Stimulated activated CD4-positive, alpha-beta T cell treated with anti-CD3 and anti-CD28 coated beads, Interleukin-12 subunit alpha, Interleukin-12 subunit beta, amount 100 ng/mL, for 24 hours (primary cell): ENCODE measurements at places on chromosomes 13 and 19.

DNA sequence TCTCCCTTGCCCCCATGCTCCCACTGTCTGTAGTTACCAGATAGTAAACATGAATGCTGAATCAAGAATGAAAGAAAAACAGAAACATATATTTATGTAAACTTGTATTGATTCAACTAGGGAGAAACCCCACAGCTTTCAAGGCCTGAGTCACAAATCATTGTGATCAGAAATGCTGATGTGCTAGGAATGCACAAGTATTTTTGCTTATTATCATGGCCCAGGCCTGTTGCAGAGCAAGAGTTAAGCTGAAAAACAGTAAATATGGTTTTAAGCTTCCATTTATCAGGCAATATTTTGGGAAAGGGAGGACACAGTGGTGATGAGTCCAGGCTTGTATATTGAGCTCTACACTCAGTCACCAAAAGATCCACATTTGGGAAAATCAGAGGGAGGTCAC is 669.6 kb downstream of the DIAPH3 start:
- no peak for DNase-seq

DNA sequence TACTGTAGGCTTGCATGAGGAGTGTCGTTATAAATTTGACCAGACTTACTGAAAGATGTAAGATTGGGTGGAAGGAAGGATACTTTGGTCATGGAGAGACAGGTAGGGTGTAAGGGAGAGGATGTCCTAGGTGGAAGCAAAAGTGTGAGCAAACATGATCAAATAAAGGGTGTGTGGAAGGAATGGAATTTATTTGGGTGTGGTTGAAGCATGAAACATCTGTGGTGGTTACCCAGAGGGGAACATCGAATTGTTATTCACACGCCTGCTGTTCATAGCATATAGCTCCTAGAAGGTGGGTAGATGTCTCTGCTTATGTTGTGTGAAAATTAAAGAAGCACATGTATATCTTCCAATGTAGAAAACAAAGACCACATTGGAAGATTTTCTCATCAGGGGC is 157.7 kb downstream of the ATP8A2 start:
- DNase-seq, result no peak

GRCh38 chr13:37129866-37130265 is 24.4 kb upstream of the CSNK1A1L start:
- DNase-seq, result no peak

GRCh38 chr13:28499609-28500008 is 4.7 kb upstream of the FLT1 start:
- no peak for DNase-seq

- no peak for DNase-seq
Measured at GRCh38 chr19:305240-306150, 14.3 kb upstream of the PLPP2 start.

DNA sequence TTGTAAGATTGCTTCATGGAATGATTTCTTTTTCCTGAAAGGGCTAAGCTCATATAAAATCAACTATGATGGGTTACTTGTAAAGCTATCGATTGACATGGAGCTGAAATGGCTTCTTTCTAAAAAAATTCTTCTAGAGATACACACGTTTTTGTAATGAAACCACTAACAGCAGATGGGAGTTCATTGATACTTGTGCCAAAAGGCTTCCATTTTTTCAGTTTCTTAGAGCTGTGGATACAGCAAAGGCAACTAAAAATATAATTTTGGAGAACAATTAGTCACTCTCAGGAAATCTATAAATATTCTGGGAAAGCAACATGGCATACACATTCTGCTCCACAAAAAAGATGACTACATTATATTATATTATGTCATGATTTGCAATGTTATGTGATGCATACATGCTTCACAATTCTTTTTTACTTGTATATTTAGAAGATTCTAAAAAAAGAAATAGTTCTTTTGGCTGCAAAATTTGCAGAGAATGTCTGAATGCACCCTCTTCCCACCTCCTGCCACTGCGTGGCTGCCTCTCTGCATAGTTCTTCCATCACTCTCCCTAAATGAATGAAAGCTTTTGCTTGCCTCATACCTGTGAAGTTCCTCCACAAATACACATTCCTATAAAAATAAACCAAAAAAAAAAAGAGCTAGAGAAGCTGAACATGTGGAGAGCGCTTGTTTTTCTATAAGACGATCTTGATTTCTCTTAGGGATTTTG is 802.5 kb downstream of the EFNB2 start:
- no peak for DNase-seq

DNA sequence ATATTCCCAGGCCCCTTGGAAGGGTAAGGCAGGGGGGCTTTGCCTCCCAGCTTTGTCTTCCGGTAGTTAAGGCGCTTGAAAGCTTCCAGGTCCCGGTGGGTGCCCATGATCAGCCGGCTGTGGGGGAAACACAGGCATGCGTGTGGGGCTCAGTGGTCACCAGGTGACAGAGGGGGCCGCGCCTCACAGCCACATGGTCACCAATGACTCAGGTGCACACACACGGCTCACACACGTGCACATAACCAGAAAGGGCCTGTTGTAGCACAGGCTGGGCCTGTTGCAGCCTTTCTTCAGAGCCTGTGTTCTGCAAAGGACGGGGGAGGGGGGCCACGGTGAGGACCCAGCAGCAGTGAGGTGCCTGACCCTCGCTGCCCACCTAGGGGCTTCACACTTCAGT is 5.9 kb downstream of the NANOS3 start:
- DNase-seq, result no peak

- DNase-seq, result no peak
Measured at GRCh38 chr19:1935484-1936208, 5.3 kb upstream of the CSNK1G2 start.

DNA sequence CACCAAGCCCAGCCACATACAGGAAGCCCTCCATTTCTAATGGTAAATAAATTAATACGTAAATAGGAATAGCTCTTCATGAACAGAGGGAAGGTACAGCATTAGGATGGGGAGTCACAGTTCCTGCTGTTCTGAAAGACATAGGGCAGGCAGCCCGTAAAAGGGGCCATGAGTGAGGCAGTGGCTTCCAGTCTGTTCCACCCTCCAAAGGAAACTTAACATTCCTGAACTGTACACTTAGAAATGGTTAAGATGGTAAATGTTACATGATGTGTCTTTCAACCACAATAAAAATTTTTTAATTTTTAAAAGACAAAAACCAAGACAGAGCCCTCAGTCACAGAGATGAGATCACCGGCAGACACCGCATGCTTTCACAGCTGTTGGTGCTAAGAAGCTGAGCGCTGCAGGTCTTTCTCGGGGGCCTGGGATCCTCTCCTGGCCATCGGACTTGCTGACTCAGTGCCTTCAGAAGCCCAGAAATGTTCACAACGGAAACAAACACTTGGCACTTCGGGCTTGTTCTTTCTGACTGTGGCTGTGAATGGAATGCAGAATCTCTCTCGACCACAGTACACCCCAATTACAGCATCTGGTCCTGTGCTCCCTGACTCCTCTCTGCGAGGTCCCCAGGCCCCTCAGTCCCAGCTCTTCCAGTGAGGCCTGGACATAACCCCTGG is 36.4 kb downstream of the EPS15L1 start:
- no peak for DNase-seq

DNA sequence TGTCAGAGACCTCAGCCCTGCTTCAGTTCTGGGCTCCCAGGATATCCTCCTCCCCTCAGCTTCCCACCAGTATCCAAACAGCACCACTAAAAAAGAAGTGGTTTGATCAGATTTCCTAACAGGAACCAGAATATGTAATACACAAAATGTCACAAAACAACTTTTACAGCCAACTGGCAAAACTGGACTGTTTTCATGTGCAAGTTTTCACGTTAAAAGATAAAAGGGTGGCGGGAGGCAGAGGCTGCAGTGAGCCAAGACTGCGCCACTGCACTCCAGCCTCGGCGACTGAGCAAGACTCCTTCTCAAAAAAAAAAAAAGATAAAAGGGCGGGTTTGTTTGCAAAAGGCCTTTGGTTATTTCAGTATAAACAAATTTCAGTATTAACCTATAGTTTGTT is 13.1 kb downstream of the PCID2 start:
- DNase-seq, result no peak

- no peak for DNase-seq
Measured at GRCh38 chr13:29359181-29359580, 236.3 kb downstream of the SLC7A1 start.

DNA sequence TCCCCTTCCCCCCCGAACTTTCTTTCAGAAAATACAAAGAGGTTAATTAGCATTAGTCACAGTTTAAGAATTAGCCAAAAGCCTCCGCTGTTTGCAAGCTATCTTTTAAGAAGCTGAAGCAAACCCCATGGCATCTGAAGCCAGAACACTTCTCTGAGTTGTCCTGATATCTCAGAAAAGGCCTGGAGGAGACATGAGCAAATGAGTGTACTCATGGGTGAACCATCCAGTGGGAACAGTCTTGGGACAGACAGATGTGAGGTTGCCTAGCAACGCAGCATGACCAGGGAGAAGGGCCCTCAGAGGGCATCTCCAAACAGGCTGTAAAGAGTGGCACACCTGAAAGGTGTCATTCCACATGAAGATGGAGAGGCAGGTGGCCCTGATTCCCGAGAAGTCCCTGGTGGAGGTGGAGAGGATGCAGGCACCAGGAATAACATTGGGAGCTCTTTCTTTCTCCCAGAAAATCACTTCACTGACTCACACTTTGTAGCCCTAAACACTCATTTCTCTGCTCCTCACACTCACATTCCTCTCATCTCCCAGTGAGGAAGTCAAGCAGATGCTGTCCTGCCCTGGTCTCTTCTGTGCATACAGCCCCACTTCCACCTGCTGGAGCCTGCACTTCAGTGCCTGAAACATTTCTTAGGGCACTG is 87.0 kb upstream of the TSHZ3 start:
- DNase-seq, result no peak

- DNase-seq, result no peak
Measured at GRCh38 chr19:35195830-35196229, 32.7 kb downstream of the FAM187B start.

GRCh38 chr13:41394166-41394565 is 63.2 kb upstream of the RGCC start:
- DNase-seq, result no peak

GRCh38 chr19:29074579-29074978 is 138.4 kb downstream of the UQCRFS1 start:
- no peak for DNase-seq

DNA sequence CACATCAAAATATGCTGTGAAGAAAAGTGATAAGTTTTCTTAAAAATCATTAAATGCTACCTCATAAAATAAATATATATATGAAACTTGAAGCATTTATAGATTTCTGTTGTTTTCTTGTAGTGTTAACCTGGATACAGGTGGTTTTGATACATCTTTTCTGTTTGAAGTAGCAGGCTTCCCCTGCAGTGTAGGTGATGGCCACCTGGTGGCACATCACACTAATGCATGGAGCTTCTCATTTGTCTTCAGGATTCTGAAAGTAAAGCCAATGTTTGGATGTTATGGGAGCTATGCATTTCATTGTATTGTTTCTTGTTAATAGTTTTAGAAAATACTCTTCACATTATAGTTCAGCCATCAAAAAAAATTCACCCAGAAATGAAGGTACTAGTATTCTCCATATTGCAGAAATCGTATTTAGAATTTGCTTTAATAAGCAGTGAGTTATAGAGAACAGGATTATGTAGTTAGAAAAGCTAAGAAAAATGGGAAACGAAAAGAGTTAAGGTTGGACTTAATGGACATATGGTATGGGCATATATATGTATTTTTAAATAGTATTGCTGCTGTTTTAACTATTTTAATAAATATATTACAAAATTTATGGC is 18.7 kb downstream of the GPR180 start:
- no peak for DNase-seq

- DNase-seq, result no peak
Measured at GRCh38 chr19:50799547-50799851, 9.3 kb downstream of the ACP4 start.

DNA sequence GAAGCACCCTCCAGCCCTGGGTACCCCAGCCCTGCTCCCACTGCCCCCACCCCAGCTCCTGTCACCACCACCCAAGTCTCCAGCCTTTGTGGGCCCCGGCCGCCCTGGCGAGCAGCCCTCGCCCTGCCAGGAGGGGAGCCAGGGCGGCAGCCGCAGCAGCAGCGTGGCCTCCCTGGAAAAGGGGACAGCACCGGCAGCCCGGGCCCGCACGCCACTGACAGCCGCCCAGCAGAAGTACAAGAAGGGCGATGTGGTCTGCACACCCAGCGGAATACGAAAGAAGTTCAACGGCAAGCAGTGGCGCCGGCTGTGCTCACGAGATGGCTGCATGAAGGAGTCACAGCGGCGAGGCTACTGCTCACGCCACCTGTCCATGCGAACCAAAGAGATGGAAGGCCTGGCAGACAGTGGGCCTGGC is 3.9 kb downstream of the CIC start:
- DNase-seq, result no peak

- no peak for DNase-seq
Measured at GRCh38 chr13:91946498-91947070, 548.2 kb downstream of the GPC5 start.

- no peak for DNase-seq
Measured at GRCh38 chr19:51542699-51543098, 11.2 kb upstream of the SIGLEC6 start.

DNA sequence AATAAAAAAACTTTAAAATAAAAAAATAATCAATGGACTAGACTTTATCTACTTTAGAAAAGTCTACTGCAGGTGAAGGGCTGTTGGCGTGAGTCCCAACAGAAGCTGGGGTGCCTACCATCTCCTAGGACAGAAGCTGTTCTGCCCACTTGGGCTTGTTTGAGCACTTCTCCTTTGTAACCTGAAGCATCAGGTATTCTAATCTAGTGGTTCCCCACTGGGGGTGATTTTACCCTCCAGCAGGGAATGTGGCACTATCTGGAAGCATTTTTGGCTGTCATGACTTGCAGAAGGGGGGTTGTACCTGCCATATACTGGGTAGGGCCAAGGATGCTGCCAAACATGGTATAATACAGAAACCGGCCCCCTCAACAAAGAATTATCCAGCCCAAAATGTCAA is 16.2 kb upstream of the DOCK9 start:
- no peak for DNase-seq

- DNase-seq, result no peak
Measured at GRCh38 chr13:112934078-112934477, 34.9 kb upstream of the MCF2L start.

- no peak for DNase-seq
Measured at GRCh38 chr13:111489301-111489700, 168.9 kb downstream of the TEX29 start.

- no peak for DNase-seq
Measured at GRCh38 chr19:11446271-11446651, 10.8 kb downstream of the PRKCSH start.
